Nephron progenitor cell (in vitro differentiated cells): ENCODE measurements at places on chromosomes 3 and 15.

GRCh38 chr3:146250449-146251382 is at the start of gene PLSCR4:
Gene PLSCR4 (minus strand): TSS chr3:146251105. CDS start chr3:146222071, 29,034 bp downstream.
- peak; percentile 72 for DNase-seq

- no peak for DNase-seq
Measured at GRCh38 chr3:143419611-143420010, 300.0 kb downstream of the CHST2 start.

DNA sequence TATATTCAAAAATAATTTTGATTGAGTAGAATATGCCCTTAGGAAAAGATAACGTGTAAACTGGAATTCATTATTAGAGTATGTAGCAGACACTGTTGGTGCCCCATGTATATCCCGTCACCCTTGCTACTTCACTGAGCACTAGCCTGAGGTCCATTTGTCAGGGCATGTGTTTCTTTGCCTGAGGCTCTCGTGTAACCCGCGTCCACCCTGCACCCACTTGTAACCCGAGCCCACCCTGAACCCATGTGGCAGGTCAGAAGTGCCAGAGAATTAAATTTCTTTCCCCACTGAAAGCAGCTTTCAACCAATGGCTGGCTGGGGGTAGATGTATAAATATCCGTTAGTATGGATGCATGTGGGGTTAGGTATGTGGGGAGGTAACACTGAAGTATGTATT is 474.2 kb upstream of the ZNF385D start:
- DNase-seq = peak; percentile 15

DNA sequence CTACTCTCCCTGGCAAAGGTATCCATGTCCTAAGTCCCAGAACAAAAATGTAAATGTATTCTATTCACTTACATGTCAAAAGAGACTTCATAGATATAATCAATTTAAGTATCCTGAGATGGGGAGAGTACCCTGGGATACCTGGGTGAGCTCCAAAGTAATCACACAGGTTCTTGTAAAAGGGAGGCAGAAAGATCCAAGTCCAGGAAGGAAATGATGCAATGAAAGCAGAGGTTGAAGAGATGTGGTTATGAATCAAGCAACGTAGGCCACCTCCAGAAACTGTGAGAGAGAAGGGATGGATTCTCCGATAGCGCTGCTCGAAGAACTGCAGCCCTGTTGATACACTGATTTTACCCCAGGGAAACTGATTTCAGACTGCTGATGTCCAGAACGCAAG is 93.9 kb upstream of the VGLL3 start:
- no peak for DNase-seq

- DNase-seq = no peak
Measured at GRCh38 chr15:62612183-62612733, 430.3 kb upstream of the TPM1 start.

DNA sequence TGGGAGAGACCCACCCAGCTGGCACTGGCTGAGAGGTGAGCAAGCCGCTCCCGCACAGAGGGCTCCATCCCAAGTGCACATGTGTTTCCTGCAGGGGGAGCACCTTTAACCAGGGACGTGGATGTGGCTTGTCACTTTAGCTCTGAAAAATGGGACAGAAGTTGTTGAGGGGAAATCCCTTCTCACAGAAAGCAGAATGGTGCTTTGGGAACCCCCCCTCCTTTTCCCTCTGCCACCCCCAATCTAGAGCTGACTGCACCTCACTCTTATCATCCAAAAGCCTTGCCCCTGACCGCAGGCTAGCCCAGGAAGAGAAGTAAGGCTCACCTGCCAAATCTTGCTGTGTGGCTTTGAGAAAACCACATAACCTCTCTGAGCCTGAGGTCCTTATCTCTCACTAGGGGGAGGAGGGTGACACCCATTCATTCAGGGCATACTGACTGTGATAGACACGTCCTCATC is 77.9 kb downstream of the RPN1 start:
- DNase-seq = no peak

DNA sequence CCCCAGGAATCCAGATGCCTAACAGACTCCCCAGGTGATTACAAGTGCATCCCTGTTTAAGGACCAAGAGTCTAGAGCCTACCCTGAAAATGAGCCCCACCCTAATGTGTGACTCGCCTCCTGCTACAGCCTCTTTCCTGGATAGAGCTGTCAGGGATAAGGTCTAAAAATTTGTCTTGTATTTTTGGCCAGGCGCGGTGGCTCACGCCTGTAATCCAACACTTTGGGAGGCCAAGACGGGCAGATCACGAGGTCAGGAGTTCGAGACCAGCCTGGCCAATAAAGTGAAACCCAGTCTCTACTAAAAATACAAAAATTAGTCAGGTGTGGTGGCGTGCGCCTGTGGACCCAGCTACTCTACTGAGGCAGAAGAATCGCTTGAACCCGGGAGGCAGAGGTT is 11.2 kb downstream of the TMC3 start:
- DNase-seq = no peak

DNA sequence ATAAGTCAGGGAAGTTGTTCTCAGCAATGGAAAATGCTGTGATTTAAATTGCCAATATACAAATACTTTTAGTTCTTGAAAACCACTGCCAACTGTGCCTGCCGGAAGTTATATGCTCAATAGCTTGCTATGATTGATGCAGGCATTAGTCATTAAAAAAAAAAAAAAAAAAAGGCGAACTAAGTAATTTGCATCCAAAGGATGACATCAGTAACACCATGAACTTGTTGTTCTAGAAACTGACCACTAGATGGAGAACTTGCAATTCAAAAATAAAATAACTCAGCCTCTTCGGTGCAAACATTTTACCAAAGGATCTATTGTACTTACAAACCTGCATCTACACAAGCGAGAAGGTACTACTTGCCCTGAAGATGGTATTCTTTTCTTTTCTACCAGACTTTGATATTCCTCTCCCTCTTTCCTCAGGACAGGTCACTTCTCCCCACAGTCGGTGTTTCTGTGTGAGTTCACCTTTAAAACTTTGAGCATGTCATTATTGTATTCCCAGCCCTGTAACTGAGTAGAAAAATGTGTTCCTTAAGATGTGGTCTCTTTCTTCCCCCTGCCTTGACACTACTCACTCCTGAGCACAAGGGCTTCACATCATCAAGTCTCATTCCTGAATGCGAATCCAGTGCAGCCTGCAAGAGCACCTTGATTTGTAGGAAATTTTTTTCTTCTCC is 115.0 kb upstream of the VEPH1 start:
- no peak for DNase-seq

DNA sequence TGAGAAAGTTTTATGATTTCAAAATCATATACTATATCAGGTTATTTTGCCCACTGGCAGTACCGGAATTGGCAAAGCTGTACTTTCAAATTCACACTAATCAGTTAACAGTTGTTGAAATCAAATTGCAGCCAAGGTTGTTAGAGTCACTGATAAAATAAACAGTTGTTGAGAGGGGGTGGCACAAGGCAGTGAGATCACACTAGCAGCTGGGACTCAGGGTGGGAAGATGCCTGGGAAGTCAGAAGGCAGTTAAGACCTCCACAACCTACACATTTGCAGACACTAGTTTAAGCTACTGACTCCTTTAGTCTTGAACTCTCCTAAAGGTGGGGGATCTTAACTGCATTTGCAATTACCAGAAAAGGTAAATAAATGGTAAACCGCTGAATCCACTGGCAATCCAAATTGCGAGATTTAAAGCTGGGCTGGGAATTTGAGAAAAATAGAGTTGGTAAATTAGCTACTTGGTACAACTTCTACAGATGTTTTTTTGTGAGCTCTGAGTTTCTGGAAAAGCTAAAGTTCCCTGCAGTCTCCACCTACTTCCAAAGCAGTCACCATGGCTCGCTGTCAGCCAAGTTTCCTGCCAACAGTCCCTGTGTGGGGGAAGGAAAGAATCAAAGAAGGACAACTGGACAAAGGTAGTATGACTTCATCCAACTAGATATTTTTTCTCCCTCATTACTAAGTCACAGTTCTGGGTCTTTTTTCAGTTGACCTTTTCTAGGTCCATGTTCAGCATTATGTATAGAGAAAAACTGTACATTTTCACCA is 105.7 kb downstream of the ZNF385D start:
- no peak for DNase-seq

- DNase-seq = peak; percentile 70
Measured at GRCh38 chr15:91271565-91272153, 171.6 kb downstream of the SV2B start.

GRCh38 chr15:93985176-93985575 is 246.2 kb upstream of the MCTP2 start:
- no peak for DNase-seq

- peak; percentile 48 for DNase-seq
Measured at GRCh38 chr3:184345317-184346144, 8.1 kb downstream of the FAM131A start.

- no peak for DNase-seq
Measured at GRCh38 chr15:92583096-92584034, 72.2 kb downstream of the FAM174B start.

- peak; percentile 18 for DNase-seq
Measured at GRCh38 chr3:156382458-156383346, 172.2 kb downstream of the SSR3 start.

- no peak for DNase-seq
Measured at GRCh38 chr15:101049856-101050622, 130.9 kb downstream of the LRRK1 start.

- no peak for DNase-seq
Measured at GRCh38 chr3:37770336-37770735, 91.3 kb upstream of the CTDSPL start.

GRCh38 chr3:142929109-142929508 is 34.4 kb downstream of the PAQR9 start:
- no peak for DNase-seq

GRCh38 chr3:58336135-58336882 is 3.6 kb downstream of the PXK start:
- no peak for DNase-seq

DNA sequence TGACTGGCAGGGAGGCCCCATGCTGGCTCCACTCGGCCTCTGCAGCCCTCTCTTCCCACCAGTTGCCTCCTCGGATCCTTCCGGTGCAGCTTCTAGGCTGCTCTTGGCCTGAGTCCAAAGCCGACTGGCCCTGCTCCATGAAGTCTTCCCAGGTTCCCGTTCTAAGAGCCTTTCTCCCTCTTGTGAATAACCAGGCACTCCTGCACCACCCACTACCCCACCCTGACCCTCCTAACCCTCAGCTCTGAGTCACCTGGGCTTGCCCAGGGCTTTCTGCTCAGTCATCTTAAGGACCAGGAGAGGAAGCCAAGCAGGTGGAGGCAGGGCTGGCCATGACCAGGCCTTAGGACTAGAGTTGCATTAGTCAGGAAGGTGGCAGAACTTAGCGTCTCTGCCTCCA is 28.1 kb upstream of the CNBP start:
- DNase-seq = no peak

DNA sequence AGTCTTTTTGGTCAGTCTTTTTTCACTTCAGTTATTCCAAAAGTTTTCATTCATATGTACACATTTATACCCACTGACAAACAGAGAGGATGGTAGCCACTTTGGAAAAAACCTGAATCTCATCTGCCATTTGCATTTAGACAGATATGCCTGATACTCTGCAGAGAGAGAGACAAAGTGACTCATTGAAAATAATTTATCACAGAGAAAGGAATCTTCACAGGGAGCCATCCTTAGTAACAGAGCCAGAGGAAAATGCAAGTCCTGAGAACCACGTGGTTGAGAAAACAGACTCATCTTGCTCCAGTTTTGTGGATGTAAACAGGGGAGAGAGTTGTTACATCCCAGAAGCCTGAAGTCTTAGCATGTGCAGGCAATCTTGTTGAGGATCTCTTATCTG is 28.2 kb upstream of the PLAAT1 start:
- DNase-seq = no peak

GRCh38 chr3:119733812-119734211 is 31.0 kb downstream of the CFAP91 start:
- DNase-seq = no peak

- peak; percentile 40 for DNase-seq
Measured at GRCh38 chr3:50303013-50303815, at the start of gene HYAL1. Gene HYAL1 (minus strand): TSS chr3:50303574. CDS start chr3:50302956, 618 bp downstream.

DNA sequence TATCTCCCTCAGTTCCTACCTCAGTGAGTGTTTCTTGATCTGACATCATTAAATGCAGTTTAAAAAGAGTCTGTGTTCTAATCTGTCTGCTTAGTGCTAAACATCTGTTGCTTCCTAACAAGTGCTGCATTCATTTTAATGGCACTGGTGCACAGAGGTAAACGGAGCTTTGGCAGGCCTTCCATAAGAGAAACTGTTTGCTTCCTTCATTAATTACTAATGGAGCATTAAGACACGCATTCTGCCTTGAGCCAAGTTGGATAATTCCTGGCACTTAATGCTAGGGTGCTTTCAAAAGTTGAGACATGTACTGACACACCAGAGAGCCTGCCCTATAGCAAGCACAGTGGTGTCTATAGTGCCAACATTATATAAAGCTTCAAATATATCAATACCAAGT is 34.7 kb downstream of the SCG5 start:
- DNase-seq = no peak
